Mesothelial cell of epicardium (in vitro differentiated cells): ENCODE measurements at places on chromosomes 3 and 15. TPM values are rescaled to one million over a fixed set of nuclear protein-coding genes. Genes with fewer than 3 reads are reported as not detected.

DNA sequence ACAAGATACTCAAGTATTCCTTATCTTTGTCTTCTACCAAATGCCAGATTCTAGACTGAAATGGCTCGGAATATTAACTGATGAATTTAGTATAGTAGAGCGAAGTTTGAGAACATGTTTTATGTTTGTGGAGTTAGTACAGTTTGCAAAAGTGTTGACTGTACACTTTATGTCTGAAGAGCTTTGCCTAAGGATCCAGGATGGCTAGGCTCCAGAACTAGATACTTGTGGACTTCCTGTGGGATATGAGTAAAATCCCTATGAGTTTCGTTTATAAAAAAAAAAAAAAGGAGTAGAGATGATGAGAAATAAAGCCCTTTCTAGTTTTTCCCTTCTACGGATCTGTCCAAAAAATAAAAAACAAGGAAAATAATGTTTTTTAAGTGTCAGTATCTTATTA is 96.7 kb downstream of the TP63 start:
- H3K4me3 ChIP-seq: no peak overlapping the region
- H3K27me3 ChIP-seq: no peaks in the 10 kb centered on the region
- H3K27ac ChIP-seq: no peak overlapping the region

DNAH12 gene
- 0.29 to 0.60 TPM (median 0.43 TPM) in 3 replicates for total RNA-seq

ISLR gene
- 59.8 to 66.8 TPM (median 64.9 TPM) in 3 replicates for total RNA-seq

DNA sequence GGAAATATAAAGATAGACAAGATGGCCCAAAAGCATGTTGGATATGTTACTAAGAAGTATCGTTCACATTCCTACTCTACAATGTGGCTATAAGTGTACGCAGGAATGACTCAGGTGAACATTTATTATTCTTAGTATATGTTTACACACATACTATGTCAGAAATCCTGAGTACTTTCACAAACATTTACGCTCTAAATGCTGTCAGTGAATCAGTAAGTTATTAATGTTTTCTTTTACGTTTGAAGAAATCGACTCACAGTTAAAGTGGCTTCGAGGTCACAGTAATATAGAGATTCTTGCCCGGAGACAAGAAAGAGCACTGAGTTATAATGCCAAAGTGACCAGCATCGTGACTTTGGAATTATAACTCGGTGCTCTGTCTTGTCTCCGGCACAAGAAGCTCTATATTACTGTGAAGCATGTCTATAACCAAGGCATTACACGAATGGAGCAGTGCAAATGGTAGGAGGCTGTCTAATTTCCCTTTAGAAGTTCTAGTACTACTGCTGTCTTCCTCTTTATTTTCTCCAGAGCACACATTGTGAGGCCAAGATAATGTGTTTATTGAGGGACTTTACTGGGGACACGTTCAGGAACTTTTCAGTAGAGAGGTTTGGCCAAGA is 61.8 kb upstream of the P3H2 start:
- DNase-seq: no peak
- no peaks in the 10 kb centered on the region for H3K4me1 ChIP-seq
- no peaks in the 10 kb centered on the region for H3K27me3 ChIP-seq
- H3K27ac ChIP-seq: no peak overlapping the region
- no peaks in the 10 kb centered on the region for H3K36me3 ChIP-seq

- peaks cover 13% of the 10 kb centered on the region for H3K36me3 ChIP-seq
- no peak for DNase-seq
- no peak overlapping the region for H3K27ac ChIP-seq
- H3K4me3 ChIP-seq: no peak overlapping the region
- no peaks in the 10 kb centered on the region for H3K27me3 ChIP-seq
Measured at GRCh38 chr15:48719668-48720067, 74.2 kb upstream of the FBN1 start.

AADACL2 gene
- not detected in 3 replicates for total RNA-seq

GRCh38 chr3:103991461-103992115 is 1375.1 kb upstream of the ALCAM start:
- no peak overlapping the region for H3K4me3 ChIP-seq
- H3K27ac ChIP-seq: no peak overlapping the region
- DNase-seq: no peak
- peaks cover 2% of the 10 kb centered on the region for H3K27me3 ChIP-seq
- no peaks in the 10 kb centered on the region for H3K4me1 ChIP-seq
